ENCODE measurements at places on chromosomes 1 and 21.
A peak's percentile ranks its signal among the peaks of the same experiment; 100 is the strongest.

DNA sequence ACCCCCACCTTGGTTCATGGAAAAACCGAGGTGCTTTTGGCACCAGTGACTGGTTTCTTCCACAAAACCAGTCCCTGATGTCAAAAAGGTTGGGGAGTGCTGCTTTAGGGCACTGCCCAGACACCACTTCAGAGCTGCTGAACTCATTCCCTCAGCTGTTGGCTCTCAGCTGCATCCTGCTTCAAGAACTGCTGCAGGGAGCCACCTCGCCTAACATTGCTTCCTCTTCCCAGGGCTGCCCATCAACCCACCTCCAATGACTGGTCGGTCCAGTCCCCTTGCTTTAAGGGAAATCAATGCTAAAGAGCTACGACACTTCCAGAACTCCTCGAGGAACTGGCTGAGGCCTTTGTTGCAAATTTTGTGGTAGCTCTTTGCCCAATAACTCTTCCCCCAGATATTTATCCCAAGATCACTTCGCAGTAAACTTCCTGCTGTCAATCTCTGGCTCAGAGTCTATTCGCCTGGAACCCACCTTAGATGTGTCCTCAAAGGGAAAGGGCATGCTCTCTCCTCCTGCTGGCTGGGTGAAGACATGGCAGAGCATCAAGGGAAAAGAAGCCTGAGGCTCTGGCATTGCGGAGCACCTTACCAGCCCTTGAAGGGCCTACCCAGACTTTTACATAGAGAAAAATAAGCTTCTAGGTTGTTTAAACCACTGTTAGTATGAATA, 29.0 kb downstream of the C1orf52 start:
- no peak for DNase-seq

DNA sequence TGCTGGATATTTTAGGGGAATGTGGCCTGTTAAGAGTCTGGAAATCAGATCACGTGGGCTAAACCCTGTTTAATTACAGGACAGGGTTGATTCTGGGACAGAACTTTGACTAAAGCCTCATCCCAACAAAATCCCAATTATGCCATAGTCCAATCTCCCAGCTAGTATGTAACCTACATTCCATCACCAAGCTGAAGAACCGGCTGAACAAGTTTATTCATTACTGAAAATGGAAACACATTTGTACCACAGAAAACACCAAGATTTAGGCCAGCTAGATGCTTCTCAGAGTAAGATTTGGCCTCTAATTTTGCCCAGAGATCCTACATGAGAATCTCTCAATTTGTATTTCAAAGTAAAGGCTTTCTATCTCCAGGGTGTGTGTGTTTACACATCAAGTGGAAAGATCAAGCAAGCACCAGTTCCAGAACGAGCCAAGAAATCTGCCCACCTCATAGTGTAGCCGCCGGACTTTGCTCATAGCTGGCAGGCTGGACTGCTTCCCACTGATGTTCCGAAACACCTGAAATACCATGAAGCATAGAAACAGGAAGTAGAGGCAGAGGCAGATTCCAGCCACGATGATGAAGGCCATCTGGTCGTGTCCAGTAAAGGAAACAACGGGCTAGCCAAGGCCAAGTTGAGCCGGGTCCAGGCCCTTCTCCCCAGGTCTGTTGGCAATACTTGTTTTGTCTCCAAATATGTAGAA, 86.8 kb downstream of the WLS start:
- DNase-seq: no peak

DNA sequence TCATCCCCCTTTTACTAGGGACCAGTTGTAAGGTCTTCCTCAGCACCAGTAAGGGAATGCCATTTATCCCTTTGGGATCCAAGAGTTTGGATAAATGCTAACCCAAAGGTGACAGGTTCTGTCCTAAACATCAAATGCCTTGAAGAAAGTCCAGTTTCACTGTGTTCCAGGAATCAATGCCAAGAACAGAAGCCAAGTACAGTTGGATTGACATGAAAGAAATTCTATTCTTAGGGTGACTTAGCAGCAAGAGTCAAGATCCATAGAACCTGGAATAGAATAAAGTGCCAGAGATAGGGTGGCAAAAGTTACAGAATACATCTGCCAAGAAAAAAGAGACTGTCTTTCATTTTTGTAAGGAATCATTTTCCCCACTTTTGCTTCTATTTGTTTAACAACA, 94.9 kb upstream of the ADAMTS5 start:
- DNase-seq: no peak

DNA sequence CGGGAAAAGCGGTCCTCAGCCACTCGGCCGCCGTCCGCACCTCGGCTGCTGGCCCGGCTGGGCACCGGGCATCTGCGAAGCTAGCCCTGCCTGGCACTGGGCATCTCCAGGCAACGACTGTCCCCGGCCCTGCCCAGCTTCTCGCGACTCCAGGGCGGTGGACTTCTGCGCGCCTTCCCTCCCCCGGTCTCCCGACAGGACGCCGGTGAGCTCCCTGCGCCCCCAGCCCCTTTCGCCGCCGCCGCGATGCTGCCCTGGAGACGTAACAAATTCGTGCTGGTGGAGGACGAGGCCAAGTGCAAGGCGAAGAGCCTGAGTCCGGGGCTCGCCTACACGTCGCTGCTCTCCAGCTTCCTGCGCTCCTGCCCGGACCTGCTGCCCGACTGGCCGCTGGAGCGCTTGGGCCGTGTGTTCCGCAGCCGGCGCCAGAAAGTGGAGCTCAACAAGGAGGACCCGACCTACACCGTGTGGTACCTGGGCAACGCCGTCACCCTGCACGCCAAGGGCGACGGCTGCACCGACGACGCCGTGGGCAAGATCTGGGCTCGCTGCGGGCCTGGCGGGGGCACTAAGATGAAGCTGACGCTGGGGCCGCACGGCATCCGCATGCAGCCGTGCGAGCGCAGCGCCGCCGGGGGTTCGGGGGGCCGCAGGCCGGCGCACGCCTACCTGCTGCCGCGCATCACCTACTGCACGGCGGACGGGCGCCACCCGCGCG, 514 bp downstream of the FAM43B start:
- DNase-seq: peak; percentile 35

- no peak for DNase-seq
These were observed 654.9 kb upstream of the PKN2 start for GRCh38 chr1:88029142-88029541.

DNA sequence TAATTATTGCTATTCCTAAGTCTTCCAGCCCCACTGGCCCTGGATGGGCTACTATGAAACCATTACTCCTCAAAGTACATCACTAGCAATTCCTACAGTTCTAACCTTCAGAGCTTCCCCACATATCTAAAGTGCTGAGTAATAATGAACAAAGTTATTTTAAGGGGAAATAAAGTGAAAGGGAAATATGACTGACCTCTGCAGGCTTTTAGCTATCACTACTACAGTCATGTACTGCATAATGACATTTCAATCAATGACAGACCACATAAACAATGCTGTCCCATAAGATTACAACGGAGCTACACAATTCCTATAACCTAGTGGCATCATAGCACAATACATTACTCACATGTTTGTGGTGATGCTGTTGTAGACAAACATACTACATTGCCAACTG, 32.5 kb upstream of the ASPM start:
- no peak for DNase-seq

DNA sequence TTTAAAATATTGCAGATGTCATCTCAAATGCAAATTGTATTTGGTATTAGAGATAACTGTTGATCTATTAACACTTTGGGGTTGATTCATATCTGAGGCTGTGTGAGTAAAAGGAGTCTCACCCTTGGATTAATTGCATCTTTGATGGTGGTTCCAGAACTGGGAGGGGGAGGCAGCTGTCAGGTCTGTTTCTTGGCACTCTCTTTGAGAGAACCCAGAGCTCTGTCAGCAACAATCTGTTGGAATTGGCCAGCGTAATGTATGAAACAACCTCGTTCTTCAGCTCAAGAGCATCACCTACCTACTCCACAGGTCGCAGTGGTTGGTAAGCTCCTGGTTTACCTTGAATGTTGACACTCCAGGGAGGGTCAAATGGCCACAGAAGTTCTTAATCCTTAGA, 424.1 kb downstream of the CAMTA1 start:
- no peak for DNase-seq

- no peak for DNase-seq
These were observed 58.0 kb downstream of the ACBD3 start for GRCh38 chr1:226128487-226129075.

DNA sequence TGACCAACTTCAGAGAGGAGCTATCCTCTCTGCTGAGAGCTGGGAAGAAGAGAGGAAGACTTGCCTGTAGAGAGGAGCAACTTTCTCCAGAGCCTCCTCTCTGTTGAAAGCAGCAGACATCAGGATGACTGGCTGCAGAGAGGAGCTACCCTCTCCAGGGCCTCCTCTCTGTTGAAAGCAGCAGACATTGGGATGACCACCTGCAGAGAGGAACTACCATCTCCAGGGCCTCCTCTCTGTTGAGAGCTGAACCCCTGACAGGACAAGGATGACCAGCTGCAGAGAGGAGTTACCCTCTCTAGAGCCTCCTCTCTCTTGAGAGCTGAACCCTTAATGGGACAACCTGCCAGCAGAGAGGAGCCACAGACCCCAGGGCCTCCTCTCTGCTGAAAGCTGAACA, 83.0 kb upstream of the GJB5 start:
- DNase-seq: no peak

- DNase-seq: peak; percentile 80
These were observed 9.3 kb downstream of the SLC26A9 start for GRCh38 chr1:205933671-205934618.

DNA sequence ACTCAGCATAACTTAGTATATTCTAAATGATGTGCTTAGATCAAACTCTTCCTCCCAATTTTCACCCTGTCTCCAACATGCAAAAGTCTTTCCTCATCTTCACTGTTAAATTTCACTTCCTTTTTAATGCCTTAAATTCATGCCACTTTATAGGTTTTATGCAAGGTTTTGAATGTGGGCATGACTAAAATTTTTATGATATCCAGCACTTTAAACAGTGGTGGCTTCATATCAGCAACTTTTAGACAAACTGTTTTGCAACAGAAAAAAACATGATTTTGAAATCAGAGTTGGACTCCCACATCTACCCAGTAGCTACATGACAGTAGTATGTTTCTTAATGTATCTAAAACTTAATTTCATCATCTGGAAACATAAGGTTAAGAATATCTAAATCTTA, 84.7 kb upstream of the ZP4 start:
- DNase-seq: no peak

GRCh38 chr1:107359472-107360241, 218.8 kb downstream of the NTNG1 start:
- DNase-seq: no peak

DNA sequence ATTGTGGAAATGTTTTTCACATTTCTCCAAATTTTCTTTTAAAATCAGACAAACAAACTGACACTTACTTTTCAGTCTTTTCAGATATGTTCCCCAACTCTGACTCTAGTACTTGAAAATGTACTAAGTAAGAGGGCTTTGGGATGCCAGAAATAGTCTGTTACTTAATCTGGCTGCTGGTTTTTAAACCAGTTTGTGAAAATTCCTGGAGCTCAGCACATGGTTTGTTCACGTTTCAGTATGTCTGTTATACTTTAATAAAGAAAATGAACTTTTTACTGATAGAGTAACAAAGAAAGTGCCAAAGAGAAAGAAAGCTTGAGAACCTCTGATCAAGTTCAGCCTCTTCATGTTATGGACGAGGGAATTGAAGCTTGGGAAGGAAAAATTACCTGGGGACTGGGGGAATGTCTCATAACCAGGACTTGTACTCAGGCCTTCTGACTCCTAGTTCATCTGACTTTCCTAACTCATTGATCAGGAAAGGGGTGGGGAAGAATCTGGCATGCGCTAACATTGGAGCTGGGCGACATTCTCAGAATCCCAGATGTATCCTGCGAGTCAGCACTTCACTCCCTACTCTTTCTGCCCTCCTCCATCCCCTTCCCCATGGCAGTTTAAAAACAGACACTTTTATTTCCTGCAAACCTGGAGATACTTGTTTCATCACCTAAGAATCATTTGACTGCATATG, 30.8 kb upstream of the DNAJC6 start:
- no peak for DNase-seq

- no peak for DNase-seq
These were observed 10.8 kb downstream of the FRRS1 start for GRCh38 chr1:99755664-99756063.

DNA sequence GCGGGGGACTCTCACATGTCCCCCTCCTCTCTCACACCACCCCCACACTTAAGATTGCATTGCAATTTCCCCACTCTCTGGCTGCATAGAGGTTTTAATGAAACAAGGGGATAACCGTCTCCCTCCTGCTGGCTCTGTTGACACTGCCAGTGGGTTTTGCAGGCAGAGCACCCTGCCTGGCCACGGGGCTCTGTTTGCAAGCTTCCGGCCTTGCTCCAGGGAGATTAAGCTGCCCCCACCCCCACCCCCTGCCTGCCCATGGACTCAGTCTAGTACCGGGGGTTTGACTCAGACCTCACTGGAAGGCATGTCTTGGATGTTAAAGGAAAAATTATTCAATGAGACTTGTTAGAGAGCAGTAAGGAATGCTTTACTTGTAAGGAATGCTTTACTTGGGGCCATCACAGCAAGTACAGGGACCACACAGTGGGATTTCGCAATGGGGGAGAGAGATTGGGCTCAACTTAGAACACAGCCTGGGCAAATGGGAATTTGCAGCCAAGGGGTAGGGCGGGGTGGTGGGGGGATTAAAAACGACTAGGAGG, 101.0 kb downstream of the AJAP1 start:
- no peak for DNase-seq

DNA sequence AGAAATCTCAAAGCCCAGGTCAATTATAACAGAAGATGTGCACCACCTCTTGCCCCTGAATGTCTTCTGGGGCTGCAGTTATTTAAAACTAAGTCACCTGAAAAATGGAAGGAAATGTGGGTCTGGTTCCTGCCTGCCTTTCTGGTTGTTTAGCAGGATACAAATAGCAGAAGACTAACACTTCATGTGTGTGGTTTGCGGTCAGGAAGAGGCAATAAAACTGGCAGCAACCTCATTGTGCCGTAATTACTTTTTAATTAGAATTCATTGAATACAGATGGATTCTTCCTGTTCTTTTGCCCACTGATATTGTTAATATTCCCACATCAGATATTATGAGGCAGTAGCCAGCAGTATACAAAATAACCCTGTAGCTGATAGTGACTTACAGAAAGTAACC, 345.7 kb downstream of the ZNF326 start:
- DNase-seq: no peak

DNA sequence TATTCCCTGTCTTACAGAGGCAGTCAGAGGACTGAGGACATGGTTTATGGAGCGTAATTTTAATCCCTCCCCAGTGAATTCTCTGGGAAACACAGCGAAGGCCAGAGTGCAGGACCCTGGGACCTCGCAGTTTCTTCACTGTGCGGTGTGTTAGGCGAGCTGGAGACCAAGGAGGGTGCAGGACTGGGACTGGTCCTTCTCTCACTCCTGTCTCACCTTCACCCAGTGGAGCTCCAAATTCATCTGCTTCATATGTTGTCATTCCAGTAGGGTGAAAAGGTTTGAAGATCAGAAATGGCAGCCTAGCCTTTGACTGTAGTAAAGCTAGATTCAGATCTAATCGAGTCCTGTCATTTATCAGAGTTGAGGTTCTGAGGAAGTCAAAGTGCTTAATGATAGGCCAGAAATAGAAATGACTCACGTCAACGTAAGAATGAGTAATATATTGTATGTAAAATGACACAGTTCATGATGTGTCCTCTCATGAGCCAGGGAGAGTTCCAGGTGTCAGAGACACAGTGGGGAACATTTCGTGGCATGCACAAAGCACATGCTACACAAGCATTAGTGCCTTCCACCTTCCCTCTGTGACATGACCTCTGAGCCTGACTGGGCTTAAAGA, 647.5 kb downstream of the SMYD3 start:
- DNase-seq: no peak

All from urothelium cell line (cell line).